Stimulated activated CD8-positive, alpha-beta memory T cell treated with anti-CD3 and anti-CD28 coated beads, Interleukin-15, amount 100 ng/mL, for 48 hours (primary cell): ENCODE measurements at places on chromosomes 7 and 10.

- no peak for DNase-seq
Measured at GRCh38 chr7:138889582-138890498, 91.3 kb downstream of the KIAA1549 start.

DNA sequence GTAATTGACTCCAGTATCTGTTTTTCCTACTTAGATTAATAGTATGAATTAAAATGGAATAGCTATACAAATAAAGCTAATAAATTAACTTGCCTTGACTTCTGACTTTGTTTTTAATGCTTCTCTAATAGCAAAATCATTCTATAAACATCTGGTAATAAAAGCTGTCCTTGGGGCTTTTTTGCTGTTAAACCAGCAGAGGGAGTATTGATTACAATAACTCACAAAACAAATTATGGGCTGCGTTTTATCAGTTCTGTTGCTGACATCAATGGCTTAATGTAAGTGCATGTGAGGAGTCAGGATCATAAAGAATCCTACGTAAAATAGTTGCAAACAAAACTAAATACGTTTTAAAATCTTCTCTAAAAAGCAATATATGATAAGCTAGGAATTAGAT lies 667.8 kb downstream of the PCDH15 start:
- DNase-seq: no peak

- no peak for DNase-seq
Measured at GRCh38 chr7:36155811-36156361, 2.8 kb downstream of the EEPD1 start.

DNA sequence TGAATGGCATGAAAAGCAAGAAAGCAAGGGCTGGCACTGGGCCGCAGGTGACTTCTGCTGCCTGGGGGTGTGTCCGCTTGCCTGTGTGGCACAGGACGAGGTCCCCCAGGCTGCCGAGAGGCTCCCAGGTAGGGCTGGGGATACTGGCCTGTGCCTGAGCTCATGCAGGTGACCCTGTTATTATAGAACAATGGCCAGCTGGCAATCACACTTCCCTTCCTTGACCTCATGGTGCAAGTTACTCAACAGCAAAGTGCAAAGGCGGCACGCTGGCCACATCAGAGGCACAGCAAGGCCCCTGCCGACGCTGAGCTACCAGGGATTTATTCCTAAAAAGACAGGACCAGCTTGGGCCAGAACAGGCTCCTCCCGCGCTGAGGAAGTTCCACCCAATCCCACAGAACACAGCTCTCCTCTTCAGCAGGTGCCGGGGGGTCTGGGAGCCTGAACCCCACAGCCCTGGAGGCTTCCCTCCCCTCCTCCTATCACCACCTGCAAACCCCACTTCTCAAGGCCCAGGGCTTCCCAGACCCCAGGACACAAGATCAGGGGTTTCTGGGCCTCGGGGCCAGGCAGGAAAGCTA lies 1.4 kb upstream of the ADAM8 start:
- DNase-seq: no peak

DNA sequence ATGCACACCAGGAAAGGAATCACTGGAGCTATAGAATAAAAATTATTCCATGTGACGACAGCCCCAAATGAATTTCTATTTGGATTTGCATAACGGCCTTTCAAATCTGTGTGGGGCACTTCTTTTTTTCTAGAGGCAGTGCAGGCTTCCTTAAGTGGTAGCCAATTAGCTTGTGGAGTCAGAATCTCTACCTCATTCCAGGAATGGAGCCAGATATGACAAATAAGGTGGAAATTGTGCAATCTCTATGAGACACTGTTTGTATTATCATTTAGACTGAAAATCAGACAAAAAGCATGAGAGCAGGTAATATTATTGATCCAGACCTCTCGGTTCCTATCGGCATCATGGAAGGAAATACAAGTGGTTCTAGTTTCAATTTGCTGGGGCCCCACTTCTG lies 78.7 kb downstream of the BEND7 start:
- no peak for DNase-seq

DNA sequence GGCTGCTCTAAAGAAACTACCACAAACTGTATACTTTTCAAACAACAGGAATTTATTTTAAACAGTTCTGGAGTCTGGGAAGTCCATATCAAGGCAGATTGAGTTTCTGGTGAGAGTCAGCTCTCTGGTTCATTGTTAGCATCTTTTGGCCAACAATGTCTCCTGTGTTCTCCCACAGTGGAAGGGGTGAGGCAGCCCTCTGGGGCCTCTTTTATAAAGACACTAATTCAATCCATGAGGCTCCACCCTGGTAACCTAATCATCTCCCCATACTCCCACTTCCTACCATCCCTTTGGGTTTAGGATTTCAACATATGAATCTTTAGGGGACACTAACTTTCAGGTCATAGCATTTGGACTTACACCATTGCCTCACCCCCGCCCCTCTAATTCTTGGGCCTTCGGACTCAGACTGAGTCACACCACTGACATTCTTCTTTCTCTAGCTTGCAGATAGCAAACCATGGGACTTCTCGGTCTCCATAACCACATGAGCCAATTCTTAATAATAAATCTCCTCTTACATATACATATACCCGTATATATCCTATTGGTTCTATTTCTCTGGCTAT lies 64.3 kb upstream of the ANTXRL start:
- DNase-seq: no peak

DNA sequence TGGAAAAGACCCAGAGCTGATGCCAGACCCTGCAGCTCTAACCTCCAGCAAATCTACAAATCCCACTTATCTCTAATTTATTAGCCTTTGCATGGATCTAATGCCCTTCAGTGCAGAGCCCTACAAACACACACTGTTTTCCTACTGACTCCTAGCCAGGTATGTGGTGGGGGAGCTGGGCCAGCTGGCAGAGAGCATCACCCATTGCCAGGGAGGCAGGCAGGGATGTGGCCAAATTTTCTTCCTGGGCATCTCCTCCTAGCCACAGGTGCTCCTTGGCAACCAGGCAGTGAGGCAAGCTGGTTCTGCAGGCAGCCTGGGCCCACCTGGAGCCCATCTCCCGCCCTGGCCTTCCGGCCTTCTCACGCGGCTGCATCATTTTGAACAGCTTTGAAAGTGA lies 55.9 kb upstream of the EMX2 start:
- no peak for DNase-seq

DNA sequence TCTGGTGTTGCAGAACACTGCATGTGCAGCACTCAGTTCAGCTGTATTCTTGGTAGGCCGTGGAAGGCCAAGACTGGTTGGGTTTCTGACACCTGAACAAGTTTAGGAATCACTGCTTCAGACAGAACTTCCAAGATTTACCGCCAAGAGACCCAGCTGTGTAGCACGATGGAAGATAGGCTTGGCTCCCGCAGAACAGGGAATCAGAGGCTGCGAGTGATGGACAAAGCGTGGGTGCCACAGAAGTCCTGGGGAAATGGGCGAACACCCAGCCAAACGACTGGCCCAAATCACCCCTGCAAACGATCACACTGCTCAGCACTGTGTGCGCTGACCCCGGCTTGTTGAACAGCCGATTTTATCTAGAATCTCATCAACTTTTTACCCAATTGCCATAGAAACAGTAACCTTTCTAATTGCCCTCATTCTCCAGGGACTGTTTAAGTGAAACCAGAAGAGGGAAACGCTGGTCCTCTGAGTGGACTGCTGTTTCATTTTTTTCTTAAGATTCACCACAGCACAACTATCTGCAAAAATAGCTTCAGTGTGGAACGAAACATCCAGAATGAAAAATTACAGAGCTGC lies 17.9 kb downstream of the ZFAND2A start:
- no peak for DNase-seq

GRCh38 chr10:119120875-119121274 lies 17.0 kb downstream of the DENND10 start:
- no peak for DNase-seq

- DNase-seq: no peak
Measured at GRCh38 chr7:36762394-36762793, 38.1 kb upstream of the AOAH start.

- DNase-seq: no peak
Measured at GRCh38 chr10:70323697-70324338, 40.0 kb upstream of the NPFFR1 start.

DNA sequence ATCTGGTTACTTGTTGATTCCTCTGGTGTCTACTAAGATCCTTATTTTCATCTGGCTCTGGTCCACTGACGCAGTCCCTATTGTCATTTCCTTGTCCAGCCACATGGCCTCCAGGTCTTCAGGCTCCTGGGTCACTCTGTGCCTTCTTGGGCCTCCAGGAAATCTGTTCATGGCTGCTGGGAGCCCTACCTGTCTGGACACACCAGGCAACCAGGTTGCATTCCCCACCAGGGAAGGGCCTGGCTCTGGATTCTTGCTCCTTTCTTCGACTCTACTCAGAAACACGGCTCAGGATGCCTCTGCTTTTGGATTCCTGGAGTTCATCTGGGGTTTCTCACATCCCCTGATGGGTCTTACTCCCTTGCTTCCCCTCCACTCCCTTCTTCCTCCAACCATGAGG lies 8.0 kb upstream of the PPIF start:
- no peak for DNase-seq

DNA sequence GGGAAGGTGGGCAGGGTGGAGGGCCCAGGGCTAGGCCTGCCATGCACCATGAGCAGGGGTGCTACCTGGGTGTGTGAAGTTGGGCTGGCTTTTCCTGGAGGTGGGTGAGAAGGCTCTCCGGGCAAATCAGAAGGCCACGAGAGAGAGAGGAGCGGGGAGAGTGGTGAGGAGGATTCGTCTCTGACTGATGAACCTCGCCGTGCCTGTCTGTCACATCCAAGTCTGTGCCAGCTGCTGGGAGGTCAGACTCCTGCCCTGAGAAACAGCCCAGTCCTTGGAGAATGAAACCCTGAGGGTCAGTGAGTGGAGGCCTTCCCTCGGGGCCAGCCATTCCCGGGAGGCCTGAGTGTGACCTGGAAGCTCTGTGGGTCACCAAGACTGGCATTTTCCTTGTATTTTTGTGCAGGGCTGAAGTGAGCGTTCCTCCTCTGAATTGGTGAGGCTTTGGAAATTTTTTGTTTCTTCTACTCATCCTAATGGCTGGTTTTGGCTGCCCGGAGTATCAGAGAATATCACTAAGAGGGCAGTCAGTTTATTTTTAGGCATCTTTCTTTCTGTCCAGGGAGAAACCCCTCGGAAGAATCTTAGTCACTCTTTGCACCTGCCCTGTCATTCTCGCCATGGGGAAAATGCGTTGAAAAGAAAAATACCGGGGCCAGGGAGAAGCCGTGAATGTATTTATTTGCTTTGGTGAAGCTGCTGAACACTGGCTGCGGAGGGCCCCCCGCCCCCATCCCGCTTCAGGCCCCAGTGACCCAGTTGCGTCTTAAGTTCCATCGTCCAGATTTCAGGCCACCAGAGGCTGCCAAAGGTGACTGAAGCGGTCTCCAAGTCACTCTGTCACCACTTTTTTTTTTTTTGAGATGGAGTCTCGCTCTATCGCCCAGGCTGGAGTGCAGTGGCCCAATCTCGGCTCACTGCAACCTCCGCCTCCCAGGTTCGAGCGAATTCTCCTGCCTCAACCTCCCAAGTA lies 6.5 kb upstream of the AP5Z1 start:
- no peak for DNase-seq

GRCh38 chr10:133403784-133404183 lies 9.8 kb downstream of the MTG1 start:
- no peak for DNase-seq

- DNase-seq: no peak
Measured at GRCh38 chr7:49848211-49848841, 74.9 kb downstream of the VWC2 start.

GRCh38 chr10:3898821-3899220 lies 113.8 kb upstream of the KLF6 start:
- no peak for DNase-seq

DNA sequence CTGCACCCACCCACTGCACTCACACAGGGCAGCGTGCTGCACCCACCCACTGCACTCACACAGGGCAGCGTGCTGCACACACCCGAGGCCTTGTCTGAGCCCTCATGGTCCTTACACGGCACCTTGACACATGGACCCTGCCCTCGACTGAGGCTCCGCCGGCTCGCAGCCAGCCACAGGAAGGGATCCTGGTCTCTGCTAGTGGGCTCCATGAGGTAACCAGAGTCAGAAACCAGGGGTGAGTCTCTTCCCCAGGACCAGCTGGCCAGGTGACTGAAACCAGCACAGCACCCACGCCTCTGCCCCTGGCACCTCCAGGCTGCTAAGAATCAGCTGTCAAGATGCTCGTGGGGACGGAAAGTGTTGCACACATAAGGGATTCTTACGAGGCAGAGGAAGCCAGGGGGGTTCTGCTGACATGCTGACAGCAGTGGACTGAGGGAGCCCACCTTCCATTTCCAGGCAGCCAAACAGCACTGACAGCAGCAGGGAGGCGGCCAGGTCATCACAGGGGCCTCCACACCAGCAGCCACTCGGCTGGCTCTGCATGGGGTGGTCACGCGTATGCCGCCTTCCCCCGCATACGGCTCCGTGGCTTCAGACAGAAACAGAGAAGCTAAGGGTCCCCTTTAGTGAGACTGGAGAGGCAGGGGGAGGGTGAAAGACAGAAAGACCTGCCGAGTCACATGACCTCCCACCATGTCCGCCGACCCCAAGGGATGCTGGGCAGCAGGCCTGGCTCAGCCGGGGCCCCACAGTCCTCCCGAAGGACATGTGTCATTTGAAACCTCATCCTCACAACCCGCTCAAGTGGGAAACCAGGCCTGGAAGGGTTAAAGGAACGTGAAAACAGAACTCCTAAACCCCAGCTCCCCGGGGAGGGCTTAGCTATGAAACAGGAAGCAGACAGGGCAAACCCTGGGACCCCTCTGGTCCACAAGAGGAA lies 34.2 kb downstream of the GPER1 start:
- no peak for DNase-seq

- DNase-seq: no peak
Measured at GRCh38 chr10:88987243-88987725, 3.3 kb upstream of the FAS start.

DNA sequence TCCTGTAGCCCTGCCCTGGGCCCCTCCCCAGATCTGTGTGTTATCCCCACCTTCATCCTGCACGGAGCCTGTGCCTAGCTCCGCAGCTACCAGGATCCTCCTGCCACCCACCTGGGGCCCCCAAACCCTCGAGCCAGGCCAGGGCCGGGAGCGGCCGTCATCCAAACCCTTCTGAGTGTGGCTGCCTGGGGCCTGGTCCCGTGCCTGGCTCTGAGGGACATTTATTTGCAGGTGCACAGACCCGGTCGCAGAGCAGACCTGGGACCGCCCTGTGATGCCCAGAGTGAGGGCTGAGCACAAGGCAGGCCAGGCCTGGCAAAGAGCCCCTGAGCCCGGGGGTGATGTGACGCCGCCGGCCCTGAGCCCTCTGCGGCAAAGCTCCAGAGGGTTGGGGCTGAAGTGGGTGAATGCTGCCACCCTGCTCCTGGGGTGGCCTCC lies 27.4 kb upstream of the INPP5A start:
- no peak for DNase-seq
